ENCODE measurements at places on chromosomes 11 and 22.

DNA sequence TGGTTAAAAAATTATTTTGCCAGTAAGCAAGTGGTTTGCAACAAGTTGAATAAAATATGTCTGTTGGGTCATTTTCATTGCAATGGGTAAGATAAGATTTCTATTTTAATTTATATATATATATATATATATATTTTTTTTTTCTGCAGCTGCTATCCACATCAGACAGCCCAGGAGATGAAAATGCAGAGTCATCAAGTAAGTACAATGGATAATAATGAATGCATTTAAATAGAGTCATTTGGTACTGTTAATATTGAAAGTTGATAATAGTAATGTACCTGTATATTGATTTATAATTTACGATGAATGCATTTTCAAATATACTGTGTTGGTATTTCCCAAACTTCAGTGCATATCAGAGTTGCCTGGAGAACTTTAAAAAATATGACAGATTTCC is 11.5 kb downstream of the BIRC3 start:
- no peak for DNase-seq

DNA sequence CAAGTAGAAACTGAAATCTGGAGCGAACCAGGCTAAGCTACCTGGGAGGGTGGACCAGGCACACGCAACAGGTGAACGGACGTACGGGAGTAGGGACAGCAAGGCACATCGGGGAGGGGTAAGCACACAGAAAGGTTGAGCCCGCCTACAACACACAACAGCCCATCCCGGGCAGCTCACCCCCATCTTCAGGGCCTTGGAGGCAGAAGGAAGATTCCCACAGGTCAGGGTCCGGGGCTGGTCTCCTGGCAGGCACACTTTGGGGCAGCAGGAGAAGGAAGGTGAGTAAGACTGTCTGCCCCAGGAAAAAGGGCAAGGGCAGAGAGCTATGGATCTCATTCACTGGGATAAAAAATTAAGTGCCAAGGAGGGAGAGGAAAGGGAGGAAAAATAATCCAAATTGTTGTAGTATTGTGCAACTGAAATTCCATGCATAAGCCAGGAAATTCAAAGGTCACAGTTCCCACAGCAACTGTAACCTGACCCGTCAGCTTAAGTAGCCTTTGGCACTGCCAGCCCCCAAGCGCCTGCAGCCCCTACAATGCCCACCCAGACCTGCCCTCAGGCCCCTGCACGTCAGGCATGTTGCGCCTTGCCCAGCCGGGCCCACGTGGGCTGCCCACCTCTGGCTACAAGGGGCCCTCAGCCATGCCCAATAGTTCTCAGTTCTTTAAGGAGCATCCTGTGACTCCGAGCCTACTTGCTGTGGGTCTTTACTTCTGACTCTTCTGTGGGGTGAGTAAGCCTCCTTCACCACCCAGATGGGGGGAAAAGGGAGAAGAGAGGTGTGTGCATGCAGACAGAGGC is 51.8 kb downstream of the MICAL3 start:
- DNase-seq: no peak

- DNase-seq: no peak
These were observed 44.9 kb downstream of the ARRB1 start for GRCh38 chr11:75306529-75306928.

DNA sequence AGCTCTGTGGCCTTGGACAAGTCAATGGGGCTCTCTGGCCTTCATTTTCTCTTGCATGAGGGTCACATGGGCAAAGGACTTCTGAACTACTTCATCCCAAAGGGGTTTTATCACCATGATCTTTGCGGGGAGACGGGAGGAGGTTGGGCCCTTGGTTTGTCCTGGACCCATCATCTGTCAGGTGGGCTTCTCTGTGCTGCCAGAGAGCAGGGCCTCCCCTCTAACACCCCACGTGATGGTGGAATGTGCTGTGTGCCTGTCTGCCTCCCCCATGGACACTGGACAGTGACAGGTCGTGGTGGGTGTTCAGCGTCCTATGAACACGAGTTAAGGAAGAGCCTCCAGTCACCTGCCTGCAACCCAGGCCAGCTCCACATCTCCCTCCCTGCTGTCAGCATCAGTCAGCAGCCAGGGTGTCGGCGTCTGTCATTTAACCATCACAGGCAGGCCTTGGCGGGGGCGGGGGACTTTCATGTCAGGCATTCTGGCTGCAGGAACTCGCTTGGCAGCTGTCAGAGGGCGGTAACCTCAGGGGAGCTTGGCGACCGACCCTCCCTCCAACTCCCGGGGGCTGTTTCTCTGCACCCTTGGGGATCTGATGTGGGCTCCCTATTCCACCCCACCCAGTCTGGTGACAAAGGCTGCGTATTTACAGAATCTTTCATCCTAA is 2.6 kb upstream of the SUN2 start:
- no peak for DNase-seq

GRCh38 chr11:65584723-65585171 is 8.9 kb downstream of the EHBP1L1 start:
- no peak for DNase-seq

GRCh38 chr11:94150056-94150455 is 21.4 kb downstream of the PANX1 start:
- no peak for DNase-seq

DNA sequence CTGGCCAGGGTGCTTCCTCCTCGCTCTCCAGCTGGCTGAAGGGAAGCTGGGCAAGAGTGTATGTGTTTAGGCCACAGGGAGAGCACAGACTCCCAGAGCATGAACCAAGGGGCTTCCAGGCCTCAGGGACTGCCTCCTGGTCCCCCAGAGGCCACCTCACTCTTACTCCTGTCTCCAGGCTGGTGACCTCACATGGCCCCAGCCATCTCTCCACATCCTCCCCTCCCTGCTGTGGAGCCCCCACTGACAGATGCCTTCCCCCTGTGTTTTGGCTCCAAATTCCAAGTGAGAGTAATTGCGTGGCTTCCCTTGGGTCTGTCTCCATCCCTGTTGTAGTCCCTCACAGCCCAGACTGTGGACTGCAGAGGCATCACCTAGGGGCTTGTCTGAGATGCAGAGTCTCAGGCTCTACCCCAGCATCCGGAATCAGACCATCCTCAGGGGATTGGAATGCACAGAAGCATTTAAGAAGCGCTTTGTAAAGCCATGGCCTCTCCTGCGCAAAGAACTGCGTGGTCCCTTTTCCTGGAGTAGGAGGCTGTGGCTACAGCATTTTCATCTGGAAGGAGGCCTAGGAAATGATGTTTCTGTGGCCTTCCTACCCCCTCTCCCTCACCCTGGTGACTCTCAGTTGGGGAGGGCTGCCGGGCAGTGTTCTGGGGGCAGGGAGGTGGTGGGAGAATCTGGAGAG is 91.1 kb downstream of the ATXN10 start:
- DNase-seq: no peak

DNA sequence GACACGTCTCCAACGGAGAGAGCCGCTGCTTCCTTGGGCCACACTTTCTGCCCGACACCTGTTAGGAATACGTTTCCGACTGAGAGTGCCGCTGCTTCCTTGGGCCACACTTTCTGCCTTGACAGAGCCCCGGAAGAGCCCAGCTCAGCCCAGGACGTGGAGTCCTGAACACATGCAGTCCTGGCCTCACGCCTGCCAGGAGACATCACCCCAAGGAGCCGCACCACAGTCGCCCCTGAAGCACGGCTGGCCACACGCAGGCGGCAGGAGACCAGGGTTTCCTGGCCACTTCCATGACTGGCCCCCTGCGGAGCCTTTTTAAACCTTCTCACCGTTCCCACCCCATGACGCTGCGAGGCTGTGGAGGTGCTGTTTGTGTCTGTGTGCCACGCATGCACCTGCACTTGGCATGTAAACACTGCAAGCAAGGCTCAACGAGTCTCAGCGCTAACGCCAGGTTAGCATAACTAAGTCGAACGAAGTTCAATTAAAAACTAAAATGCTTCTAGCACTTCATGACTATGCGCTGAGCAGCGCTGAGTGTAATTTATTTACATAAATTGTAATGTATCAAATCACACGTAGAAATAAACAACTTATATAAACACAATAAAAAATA is 8.8 kb downstream of the TOLLIP start:
- no peak for DNase-seq

- DNase-seq: no peak
These were observed 121.2 kb downstream of the IGLL1 start for GRCh38 chr22:23458663-23459541.

GRCh38 chr11:66189031-66189745 is 79.3 kb upstream of the RAB1B start:
- DNase-seq: no peak

DNA sequence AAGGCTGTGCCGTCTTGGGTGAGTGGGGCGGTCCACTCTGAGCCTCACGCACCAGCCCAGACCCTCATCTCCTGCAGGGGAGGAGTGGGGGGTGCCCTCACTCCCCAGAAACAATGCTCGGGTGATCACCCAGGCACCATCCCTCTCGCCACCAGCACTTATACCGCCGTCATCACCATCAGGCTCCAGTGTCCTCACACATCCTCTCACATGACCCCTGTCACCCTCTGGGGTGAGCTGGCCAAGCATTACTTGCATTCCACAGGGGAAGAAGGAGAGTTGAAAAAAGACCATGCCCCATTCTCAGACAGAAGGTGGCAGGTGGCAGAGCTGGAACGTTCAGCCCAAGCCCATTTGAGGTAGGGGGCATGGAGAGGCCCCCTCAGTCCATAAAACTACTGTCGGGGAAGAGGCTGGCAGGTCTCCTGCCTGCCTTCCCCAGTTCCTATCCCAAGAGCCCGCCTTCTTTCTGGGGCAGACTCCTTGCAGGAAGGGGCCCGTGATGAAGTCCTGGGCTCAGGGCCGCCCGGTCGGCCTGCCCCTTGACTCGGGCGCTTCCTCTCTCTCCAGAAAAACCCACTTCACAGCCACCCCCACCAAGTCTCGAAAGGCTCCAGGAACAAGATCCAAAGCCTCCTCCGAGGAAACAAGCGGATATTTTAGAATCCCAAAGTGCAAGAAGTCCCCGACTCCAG is 153.3 kb downstream of the DSCAML1 start:
- no peak for DNase-seq
